Tibial nerve (tissue), 4 donors: ENCODE measurements at places on chromosomes 11 and 22.

DNA sequence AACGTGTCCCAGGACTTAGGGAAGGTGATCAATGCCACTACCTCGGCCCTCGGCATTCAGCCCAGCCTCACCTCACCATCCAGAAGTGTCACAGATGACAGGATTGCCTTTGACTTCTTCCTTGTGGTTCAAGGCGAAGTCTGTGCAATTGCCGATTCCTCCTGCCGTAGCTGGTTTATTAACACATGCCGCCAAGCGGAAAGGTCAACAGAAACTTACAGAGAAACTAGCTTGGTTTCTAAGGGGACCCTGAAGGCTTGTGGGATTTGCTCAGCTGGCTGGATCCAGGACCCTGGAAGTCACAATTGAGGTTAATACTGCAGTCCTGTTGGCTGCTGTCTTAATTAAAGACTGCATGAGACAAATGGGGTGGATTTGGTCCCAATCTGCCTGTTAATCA, 65.6 kb downstream of the SHANK2 start:
- no peak for DNase-seq

- DNase-seq = no peak
These were observed 637.5 kb upstream of the FAT3 start for GRCh38 chr11:91587131-91587530.

DNA sequence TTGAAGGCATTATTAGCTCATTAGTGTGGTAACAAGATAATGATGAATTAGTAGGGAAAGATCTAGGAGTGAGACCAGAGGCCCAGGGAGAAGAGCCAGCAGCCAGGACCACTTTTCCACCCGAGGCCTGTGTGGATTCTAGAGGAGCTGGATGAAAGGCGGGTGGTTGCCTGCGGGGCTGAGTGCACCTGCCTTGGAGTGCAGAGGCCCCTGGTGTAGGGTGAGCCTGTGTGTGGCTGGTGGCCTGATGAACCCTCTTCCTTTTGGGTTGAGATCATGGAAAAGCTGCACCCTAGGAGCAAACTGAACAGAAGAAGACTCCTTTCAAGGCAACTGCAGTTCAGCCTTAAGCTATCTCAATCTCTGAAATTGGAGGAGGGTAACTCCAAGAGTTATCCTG, 5.9 kb upstream of the TP53AIP1 start:
- no peak for DNase-seq

- DNase-seq = no peak
These were observed 35.1 kb downstream of the MMP7 start for GRCh38 chr11:102495161-102496042.

DNA sequence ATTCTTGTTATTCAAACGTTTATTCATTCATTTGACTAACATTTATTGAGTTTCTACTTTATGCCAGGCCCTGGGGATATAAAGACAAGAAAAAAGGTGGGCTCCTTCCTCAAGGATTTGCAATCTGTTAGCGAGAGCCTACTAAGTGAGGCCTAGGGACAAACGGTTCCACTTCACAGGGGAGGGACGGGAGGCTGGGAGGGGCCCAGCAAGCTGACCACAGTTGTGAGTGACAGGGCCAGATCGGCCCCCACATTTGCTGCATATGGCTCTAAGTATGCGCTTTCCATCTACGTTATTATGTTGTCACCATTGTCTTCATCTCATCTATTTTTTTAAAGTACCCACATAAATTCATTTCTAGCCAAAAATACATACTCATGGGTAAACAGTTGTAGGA, 271.1 kb downstream of the BUD13 start:
- DNase-seq = no peak

DNA sequence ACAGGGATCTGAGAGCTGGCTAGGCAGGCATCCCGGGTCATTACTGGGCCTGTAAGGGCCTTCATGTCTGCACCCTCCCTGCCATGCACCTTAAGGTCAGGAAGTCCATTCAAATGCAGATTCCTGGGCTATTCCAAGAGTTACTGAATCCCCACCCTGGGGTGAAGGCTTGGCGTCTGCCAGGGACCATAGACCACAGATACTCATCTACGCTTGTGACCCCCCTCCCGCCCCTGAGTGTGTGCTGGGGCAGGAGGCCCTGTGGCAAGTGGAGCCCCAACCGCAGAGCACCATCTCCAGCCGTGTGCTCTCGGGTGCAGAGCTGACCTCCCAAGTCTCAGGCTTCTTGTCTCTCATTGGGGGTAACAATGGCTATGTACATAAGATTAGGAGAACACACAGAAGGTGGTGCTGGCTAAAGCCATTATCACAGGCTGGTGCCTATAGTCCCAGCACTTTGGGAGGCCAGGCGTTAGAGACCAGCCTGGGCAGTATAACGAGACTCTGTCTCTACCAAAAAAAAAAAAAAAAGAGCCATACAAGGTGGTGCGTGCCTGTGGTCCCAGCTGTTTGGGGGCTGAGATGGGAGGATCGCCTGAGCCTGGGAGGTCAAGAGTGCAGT, 19.1 kb upstream of the KCNQ1OT1 start:
- DNase-seq = no peak

GRCh38 chr11:20363500-20364340, at the start of gene HTATIP2:
Gene HTATIP2 (plus strand): TSS chr11:20363714. CDS start chr11:20364238, 524 bp downstream.
- peak; percentile 63 for DNase-seq

DNA sequence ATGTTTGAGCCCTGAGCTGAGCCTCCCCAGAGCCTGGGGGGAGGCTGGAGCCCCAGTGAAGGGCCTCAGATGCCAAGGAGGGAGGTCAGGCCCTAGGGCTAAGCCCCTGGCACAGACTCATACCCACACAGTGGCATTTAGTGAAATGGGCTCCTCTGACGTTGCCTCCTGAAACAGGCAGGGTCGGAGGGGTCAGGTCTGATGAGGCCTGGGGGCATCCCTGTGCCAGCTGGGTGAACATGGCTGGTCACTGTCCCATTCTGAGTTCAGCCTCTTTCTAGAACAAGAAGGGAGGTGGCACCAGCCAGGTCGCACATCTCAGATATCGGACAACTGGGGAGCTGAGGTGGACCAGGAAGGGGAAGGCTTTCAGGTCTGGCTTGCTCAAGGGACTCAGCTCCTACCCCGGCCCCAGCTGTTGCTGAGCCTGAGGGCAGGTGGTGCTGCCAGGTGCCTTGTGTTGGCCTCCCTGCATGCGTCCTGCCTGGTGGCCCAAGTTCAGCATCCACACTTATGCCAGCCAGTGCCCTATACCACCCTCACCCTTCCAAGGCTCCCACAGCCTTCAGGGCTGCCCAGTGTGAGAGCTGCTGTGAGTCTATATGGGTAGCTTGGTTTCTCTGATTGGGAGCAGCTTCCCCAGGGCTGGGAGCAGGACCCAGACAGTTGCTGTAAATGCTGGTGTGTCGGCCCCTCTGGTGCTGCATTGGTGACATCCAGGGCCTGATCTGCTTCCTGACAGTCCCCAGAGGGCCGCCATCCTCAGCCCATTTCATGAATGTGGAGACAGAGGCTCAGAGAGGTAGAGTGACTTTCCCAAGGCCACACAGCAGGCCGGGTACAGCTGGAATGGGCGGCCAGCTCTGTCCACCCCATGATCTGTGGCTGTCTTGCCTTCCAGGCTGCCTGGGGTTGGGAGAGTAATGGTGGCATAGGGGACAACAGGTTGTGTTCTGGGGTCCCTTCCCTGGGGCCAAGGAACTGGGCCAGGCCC, 32.8 kb upstream of the PPARA start:
- no peak for DNase-seq

DNA sequence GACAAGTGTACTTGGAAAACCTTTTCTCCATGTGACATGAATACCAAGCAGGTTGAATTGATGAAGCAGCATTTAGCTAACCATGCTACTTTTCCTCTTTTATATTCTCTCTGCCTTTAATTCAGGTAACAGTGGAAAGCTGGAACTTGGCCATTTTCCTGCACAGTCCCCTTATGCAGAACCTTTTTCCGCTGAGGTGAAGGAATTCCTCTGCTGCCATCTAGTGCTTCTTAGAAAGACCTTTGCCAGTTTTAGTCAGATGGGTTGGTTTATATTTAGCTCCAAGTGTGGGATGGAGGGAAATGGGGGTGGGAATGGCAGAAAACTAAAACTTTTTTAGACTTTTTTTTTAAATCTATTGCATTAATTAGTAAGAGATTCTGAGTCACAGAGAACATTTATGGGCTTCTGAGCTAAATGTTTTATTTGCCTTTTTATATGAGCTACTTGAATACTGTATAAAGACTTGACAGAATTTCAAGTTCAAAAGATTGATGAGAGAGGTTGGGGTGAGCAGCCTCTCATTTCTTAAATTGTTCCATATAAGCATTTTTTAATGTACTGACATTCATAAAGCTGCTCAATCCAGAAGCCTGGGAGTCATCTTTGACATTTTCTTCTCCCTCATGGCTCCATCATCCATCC, 153.9 kb upstream of the ZC3H12C start:
- DNase-seq = no peak

DNA sequence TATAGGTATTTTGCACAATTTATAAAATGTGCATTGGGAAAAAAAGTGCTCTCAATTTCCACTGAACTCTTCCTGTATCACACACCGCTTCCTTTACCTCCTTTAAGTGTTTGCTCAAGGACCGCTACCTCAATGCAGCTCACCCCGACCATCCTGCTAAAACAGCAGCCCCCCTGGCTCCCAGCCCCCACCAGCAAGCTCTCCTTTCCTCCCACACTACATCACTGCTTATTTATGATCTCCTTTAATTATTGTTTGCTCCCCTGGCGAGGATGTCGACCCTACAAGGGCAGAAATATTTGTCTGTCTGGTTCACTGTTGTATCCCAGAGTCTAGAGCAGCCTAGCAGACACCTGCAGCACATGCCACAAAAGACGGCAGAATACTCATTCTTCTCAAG, 10.0 kb downstream of the SHANK2 start:
- DNase-seq = no peak

GRCh38 chr11:13229136-13229535, 48.5 kb upstream of the BMAL1 start:
- DNase-seq = no peak

GRCh38 chr11:17150521-17150920, 57.3 kb downstream of the PIK3C2A start:
- DNase-seq = no peak

- no peak for DNase-seq
These were observed 165.2 kb upstream of the PDGFD start for GRCh38 chr11:104329078-104329665.

DNA sequence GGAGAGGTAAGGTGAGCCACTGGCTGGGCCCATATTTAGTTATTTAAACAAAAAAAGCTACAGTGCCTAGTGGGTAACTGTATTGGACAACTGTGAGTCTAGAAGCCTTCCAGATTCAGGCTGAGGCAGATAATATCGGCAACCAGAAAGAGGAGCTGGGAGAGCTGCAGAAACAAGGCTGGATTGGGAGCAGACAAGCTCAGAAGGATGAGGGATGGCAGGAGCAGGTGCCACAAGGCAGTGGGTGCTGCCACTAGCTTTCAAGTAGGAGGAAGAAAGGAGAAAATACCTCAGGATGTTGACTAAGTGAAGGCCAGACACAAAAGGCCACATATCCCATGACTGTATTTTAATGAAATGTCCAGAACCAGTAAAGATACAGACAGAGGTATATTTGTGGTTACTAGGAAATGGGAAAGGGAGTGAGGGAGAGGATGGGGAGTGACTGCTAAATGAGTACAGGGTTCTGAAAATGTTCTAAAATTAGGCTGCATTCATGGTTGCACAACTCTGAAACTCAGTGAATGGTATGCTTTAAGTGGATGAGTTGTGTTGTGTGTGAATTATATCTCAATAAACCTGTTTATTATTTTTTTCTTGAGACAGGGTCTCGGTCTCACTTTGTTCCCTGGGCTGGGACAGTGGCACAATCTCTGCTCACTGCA, 11.8 kb upstream of the RAPSN start:
- DNase-seq = no peak

GRCh38 chr11:46625406-46625805, 8.1 kb downstream of the ATG13 start:
- DNase-seq = no peak

DNA sequence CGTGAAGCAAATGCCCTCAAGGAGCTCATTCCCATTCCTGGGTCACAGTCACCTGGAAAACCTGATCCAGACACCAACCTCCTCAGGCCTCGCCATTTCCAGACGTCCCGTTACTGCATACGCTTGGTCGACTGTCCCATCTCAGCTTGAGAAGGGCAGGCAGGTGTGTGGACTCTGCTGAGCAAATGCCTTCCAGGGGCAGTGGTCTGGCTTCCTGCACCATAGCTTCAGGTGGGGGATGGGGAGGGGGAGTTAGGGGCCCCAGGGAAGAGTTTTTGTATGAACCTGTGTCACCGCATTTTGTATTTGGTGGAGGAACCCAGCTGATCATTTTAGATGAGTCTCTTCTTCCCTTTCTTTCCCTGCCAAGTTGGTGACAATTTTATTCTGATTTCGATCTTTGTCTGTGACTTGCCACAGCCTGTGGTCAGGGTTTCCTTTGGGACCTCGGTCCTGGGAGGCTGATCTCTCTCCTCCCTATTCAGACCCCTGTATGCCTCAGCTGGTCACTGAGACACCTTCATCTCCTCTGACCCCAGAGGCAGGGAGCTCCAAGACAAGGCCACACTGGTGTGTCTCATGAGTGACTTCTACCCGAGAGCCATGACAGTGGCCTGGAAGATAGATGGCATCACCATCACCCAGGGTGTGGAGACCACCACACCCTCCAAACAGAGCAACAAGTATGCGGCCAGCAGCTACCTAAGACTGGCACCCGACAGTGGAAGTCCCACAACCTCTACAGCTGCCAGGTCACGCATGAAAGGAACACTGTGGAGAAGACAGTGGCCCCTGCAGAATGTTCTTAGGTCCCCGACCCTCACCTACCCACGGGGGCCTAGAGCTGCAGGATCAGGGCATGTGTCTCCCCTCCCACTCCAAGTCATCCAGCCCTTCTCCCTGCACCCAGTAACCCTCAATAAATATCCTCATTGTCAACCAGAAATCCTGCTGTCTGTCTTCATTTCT, 22.9 kb downstream of the IGLL5 start:
- no peak for DNase-seq

- DNase-seq = peak; percentile 88
These were observed 27.6 kb downstream of the TENM4 start for GRCh38 chr11:79413268-79413667.

- DNase-seq = no peak
These were observed 152.9 kb downstream of the DBX1 start for GRCh38 chr11:20007386-20007785.

DNA sequence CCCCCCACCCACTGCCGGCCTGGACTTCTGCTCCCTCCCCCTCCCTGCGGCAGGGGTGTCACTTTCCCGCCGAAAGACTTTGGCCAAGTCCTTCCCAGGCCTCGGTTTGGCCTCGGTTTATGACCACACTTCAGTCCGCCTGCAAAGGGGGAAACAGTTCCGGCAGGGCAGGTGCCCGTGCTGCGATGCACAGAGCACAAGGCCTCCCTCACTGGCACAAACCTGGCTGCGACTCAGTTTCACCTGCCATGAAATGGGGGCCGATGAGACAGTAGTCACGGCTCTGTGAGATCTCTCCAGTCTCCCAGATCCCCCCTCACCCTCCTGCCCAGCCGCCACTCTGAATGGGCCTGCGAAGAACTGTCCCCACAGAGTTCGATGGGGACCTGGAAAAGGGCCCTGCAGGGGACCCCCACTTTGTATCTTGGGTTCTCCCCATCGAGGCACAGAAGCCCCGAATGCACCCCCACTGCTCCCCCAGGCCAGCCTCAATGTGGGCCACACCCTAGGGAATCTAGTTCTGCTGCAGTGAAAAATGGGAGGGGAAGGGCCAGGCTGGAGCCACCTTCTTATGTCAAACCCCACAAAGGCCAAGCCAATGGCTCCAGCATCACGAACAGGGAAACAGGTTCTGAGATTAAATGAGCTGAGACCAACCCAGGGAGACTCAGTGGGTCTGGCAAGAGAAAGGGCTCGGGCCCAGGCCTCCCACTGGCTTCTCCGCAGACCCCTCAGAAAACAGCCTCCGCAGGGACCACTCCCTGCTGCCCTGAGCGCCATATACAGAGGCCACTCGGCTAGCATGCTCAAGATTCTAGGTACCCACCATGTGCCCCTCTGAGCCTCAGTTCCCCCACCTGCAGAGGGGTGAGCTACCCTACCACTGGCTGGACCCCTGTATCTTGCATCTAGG, 29.0 kb downstream of the ARVCF start:
- no peak for DNase-seq
